ENCODE measurements at places on chromosomes 3 and 15.

- DNase-seq: no peak
Measured at GRCh38 chr15:71274448-71274798, 159.2 kb downstream of the THSD4 start.

DNA sequence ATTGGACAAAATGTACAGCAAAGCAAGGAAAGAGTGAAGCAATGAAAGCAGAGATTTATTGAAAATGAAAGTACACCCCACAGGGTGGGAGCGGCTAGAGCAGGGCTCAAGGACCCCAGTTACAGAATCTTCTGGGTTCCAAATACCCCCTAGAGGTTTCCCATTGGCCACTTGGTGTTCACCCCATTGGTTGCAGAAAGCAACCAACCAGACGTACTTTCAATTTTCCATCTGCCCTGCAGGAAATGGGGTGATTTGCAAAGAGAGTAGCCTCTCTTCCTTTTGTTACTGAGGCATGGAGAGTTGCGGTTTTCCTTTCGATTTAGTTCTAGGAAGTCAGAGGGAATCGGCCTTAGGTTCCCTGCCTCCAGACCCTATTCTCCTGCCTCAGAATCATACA lies 2.4 kb downstream of the PML start:
- no peak for DNase-seq

DNA sequence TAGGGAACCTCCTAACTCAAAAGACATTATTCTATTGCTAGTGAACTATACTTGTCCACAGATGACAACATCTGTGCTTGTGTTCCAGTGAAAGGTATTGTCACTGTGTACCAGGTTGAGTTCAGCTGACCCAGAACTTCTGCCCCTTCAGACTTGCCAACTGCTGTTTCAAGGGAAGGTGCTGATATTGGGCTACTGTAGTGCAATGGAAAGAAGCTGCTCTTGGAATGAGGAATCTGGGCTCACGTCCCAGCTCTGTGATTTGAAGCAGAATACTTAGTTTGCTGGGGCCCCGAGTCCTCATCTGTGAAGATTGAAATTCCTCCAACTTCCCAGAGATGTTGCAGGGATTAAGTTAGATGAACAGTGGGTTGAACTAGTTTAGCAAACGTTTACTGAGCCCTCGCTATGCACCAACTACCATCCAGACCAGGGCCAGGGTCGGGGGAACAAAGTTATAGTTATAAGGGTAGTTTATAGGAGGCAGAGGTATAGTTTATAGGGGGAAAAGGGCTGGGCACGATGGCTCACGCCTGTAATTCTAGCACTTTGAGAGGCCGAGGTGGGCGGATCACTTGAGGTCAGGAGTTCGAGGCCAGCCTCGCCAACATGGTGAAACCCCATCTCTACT lies 15.9 kb upstream of the UMPS start:
- no peak for DNase-seq

DNA sequence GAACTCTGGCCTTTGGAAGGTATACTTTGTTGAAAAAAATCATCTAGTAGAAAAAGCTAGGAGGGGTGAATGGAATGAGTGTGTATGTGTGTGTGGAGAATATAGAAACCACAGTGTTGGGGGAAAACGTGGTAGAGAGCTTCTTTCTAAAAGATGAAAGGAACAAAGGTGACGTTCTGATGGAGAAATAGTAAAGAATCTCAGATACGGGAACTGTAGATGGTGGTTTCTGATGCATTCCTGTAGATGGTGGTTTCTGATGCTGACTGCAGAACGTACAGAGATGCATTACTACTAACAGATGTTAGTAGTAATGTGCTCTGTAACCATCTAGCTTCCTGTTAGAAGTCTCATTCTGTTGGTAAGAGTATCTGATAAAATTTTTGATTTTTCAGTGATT lies 60.2 kb downstream of the VPS8 start:
- no peak for DNase-seq

DNA sequence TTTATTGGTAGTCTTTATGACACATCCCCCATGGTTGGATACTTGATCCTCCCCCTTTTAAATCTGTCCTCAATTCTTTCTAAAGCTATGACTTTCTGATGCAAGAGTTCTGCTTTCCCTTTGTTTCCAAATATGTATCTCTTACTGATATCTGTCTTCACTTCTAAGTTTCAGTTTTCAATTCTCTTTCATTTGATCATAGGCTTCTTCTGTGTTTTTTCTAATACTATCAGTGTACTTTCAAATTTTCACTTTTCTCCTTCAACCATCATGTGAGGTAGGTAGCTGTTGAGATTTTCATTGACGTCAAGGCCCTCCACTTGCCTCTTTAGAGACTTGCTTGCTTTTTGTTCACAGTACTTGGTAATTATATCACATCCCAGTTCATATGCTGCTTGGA lies 436.5 kb downstream of the CNTN4 start:
- no peak for DNase-seq
